ENCODE measurements at places on chromosomes 7 and 10. TPM values are rescaled to one million over a fixed set of nuclear protein-coding genes. Genes with fewer than 3 reads are reported as not detected.

DNA sequence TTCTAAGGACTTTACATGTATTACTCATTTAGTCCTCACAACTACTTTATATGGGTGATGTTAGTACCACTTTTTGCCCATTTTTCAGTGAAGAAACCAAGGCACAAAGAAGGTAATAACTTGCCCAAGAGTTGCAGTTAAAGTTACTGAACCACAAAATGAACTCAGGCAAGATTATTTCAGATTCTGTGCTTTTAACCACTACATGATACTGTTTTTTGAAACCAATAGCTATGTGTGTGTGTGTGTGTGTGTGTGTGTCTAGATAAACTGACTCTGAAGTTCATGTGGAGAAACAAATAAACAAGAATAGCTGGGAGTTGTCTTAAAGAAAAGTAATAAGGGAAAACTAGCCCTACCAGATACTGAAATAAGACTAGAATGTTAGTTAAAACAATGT, 60.8 kb upstream of the OIT3 start:
- no peaks in the 10 kb centered on the region for H3K27me3 ChIP-seq
- no peak overlapping the region for H3K4me3 ChIP-seq
- no peak overlapping the region for H3K27ac ChIP-seq
- H3K36me3 ChIP-seq: no peaks in the 10 kb centered on the region
- DNase-seq: no peak

GRCh38 chr7:130475776-130476175, 16.1 kb upstream of the MEST start:
- no peaks in the 10 kb centered on the region for H3K36me3 ChIP-seq
- no peaks in the 10 kb centered on the region for H3K27me3 ChIP-seq
- no peak overlapping the region for H3K4me3 ChIP-seq

DNA sequence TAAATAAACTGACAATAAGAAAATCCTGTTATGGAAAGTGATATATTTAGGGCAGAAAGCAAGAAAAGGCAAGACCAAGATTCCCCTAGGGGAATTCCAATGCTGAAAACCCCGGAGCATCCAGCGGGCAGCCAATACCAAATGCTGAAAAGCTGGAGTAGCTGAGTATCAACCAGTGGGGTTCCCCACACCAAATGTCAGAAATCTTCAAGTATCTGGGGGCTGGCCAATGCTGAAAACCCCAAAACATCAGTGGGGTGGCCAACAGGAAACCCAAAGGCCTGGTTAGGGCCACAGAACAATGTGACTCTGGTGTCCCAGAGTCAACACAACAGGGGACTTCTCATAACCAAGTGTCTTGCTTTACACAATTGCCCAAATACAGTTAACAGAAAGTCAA, 271.8 kb upstream of the CACNA2D1 start:
- DNase-seq: no peak
- H3K27ac ChIP-seq: no peak overlapping the region
- no peak overlapping the region for H3K4me3 ChIP-seq
- H3K27me3 ChIP-seq: no peaks in the 10 kb centered on the region
- no peaks in the 10 kb centered on the region for H3K36me3 ChIP-seq

The FZD1 gene
- 0.04 TPM for total RNA-seq

The FANK1 gene
- total RNA-seq: 0.66 TPM

- no peaks in the 10 kb centered on the region for H3K36me3 ChIP-seq
- no peaks in the 10 kb centered on the region for H3K4me1 ChIP-seq
- no peak for DNase-seq
- H3K27me3 ChIP-seq: no peaks in the 10 kb centered on the region
Measured at GRCh38 chr10:31280972-31281371, 38.0 kb upstream of the ZEB1 start.

Measured in CD8-positive, alpha-beta memory T cell (primary cell).